Naive thymus-derived CD4-positive, alpha-beta T cell (primary cell): ENCODE measurements at places on chromosomes 7 and 10. TPM values are rescaled to one million over a fixed set of nuclear protein-coding genes. Genes with fewer than 3 reads are reported as not detected.
A peak's percentile ranks its signal among the peaks of the same experiment; 100 is the strongest.

Gene PURB
- 1.7 TPM for polyA plus RNA-seq

- no peak for DNase-seq
Observed at GRCh38 chr10:8873310-8873709, 818.8 kb downstream of the GATA3 start.

DNA sequence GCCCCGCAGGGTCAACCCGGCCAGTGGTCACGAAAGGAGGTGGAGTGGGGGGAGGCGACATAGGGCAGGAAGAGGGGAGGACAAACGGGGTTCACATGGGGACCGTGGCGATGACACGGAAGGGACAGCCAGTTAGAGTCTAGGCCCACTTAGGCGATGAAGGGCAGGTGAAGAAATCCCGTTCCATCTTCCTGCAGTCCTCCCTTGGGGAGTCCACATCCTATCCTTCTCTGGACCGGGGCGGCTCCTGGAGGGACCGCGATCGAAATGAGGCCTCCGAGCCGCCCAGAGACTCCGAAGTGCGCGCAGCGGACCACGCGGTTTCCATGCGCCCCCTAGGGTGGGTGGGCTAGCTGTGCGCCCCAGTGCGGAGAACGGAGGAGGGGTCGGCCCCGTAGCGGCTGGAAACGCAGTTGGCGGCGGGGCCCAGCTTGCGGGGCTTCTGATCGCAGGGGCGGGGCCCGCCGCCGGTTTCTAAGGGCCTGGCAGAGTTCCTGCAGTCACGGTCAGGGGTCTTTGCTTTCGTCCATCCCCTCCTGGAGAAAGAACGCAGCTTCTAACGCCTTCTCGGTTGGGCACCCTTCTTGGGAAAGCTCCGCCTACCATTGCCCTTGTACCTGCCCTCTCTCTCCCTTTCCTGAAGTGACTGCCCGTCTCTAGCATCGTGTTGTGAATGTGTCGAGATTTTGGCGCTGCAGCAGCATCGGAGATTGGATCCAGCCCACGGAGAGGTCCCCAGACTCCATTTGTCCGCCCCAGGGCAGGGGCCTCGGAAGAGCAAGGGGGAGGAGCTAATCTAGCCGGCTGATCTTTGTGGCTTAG lies 17.9 kb upstream of the TMEM225B start:
- DNase-seq: peak; percentile 56

GRCh38 chr7:15508258-15508657 lies 53.6 kb downstream of the AGMO start:
- DNase-seq: no peak

Gene ZNF365
- polyA plus RNA-seq: not detected

Gene SPAG6
- polyA plus RNA-seq: not detected

- DNase-seq: no peak
Observed at GRCh38 chr7:74059681-74060588, 23.7 kb upstream of the LIMK1 start.

Gene C7orf33
- not detected for polyA plus RNA-seq

DNA sequence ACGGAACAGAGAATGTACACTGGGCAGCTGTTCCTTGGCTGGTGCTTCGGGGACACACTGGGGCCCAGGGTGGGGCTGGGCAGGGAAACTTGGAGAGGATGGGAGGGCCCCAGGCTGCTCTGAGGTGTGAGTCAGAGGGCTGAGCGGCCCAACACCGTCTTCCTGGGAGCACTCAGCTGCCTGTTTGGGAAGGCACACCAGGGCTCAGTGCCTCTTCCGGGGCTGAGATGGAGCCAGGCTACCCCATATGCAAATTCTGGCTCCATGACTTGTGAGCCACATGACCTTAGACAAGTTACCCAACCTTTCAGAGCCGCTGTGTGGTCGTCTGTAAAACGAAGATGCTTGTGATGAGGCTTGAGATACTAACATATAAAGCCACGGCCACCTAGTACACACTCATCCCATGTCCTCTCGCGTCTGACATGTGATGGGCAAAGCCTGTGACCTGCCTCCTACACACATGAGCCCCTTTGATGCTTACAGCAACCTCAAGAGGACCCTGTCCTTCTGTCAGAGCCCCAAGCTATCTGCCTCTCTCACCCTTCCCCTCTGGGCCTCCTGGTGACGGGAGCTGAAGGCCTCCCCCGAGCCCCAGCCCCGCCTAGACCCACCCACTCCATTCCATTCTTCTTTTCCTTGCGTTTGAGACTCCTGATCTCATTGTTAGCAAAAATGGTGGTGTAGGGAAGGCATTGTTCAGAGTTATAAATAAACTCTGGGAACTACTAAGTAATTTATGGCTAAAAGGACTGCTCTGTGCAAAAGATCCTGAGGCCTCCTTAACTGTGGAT lies 26.1 kb downstream of the KLRG2 start:
- DNase-seq: no peak

GRCh38 chr7:2983586-2983985 lies 60.1 kb downstream of the CARD11 start:
- no peak for DNase-seq

- no peak for DNase-seq
Observed at GRCh38 chr10:72009051-72009424, 44.8 kb downstream of the CHST3 start.

DNA sequence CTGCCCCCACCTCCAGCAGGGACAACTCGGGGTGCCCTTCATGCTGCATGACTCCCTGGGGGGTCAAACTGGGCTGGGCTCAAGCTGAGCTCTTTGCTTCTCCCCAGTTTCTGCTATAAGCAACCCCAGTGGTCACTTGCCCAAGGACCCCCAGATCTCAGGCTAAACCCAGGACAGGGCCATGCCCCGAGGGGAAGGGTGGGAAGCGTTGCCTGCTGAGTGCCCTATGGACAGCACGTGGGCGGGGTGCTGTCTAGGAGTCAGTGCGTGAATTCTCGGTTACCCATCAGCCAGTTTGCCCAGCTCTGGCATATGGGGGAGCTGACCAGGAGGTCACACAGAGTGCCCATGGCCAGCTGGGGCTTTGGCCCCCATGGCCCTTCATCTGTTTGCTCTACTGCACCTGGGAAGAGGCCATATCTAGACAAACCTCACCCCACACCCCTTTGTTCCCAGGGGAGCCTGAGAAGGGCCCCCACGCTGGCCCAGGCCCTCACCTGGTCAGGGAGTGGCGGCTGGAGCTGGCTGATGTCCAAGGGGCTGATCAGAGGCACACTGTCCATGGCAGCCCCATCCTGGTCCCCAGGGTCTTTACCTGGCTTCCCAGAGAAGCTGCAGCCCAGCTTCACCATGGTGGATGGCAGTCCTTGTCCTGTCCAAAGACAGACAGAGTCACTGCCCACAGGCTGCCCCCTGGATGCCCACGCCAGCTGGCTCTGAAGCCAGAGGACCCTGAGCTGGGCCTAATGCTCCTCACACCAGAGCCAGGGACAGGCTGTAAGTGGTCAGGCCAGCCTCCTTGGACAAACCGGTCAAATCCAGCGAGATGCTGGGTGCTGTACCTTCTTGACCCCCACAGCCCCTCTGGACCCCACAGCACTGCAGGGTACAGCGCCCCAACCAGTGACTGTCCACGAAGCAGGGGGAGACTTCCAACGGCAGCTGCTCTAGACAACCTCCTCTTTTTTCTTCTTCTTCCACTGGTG lies 8.0 kb downstream of the CALY start:
- no peak for DNase-seq

DNA sequence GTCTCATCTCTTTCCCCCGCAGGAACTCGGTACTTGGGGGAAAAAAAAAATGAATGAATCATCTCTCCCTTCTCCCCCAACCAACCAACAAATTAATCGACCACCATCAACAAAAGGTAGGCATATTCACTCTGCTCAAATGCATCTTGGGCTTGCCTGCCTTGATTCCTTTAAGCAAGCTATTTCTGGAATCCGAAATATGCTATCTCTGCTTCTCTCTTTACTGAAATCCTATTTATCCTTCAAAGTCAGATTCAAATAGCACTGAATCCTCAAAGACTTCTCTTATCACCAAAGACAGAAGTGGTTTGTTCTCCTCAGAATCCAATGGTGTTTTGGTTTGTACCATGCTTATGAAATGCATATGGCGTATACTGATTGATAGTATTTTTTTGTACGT lies 49.6 kb upstream of the TPK1 start:
- no peak for DNase-seq

Gene NPY4R2
- not detected for polyA plus RNA-seq

GRCh38 chr7:51118628-51119027 lies 198.0 kb downstream of the COBL start:
- DNase-seq: no peak

- DNase-seq: no peak
Observed at GRCh38 chr7:12731775-12732174, 44.3 kb downstream of the ARL4A start.

- DNase-seq: no peak
Observed at GRCh38 chr10:34116220-34116641, 698.9 kb downstream of the PARD3 start.

GRCh38 chr7:106048706-106049020 lies 63.4 kb downstream of the SYPL1 start:
- no peak for DNase-seq

DNA sequence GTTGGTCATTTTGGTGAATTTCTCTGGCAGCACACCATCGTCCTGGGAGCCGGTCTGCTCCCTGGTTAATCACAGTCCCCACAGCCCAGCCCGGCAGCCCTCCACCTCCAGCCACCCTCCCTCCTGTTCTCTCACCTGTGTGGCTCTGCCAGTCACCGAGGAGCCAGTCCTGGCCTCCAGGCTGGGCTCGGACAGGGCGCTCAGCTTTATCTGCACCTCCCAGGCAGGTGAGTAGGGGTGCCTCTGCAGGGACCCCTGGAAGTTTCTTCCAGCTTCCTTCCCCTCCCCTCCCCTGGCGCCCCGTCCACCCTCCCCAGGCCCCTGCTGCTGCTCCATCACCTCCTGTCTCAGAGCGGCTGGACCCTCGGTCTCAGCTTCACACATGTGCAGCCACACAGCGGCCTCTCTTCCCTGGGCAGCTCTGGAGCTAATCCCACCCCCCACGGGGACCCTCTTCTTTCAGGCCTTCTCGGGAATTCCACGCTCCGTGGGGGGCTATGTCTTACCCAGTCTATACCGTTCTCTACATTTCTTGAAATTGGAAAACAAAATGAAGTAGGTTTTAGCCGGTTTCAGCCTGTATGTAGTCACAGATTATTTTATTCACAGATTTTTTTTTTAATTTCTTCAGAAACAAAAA lies 213.9 kb upstream of the PPP2R2D start:
- DNase-seq: no peak

DNA sequence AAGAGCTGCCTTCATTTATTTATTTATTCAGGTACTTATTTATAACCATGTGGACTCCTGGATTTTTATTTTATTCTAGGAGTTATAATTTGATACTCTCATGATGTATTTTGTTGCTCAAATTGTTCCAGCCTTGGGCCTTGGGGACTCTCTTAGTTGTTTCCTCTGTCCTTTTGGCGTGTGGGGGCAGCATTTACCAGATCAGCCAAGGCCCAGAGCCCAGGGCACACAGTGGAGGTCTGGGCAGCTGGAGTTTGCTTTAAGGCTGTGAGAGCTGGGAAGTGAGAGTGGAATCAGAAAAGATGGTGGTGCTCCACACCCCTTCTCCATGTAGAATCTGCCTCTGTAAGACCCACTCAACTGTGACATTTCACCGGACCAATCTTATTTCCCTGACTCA lies 398.9 kb downstream of the RPS24 start:
- DNase-seq: no peak

DNA sequence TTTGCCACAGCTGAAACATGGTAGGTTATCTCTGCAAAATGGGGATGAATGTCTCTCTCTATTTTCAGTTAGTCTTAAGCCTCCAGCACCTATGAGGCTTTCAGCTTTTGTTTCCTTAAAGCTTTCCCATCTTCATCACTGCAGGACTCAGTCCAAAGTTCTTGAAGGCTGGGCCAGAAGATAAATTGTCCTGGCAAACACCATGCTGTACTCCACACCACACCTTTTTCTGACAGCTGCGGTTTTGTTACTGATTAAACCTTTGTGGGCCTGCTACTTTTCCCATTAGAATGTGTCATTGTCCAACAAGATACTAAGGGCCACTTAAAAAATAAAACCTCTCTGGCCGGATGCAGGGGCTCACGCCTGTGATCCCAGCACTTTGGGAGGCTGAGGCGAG lies 87.2 kb upstream of the A1CF start:
- DNase-seq: no peak

Gene LIPF
- polyA plus RNA-seq: not detected

DNA sequence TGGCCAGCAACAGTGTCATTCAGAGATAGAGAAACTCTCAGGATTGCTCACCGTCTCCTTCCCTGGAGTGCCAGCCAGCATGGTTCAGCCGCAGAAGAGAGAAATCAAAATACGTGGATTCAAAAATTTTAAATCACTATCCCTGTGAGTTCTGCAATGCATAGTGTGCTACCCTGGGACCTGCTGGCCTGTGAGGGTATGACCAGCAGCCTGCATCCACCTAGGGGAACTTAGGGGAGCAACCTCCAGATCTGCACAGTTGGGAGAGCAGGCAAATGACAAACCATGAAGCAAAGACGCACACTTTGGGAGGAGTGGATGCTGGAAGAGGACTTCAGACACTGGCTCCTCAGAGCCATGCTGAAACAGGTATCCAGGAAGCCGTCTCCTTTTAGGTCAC lies 639.3 kb downstream of the TNS3 start:
- no peak for DNase-seq

DNA sequence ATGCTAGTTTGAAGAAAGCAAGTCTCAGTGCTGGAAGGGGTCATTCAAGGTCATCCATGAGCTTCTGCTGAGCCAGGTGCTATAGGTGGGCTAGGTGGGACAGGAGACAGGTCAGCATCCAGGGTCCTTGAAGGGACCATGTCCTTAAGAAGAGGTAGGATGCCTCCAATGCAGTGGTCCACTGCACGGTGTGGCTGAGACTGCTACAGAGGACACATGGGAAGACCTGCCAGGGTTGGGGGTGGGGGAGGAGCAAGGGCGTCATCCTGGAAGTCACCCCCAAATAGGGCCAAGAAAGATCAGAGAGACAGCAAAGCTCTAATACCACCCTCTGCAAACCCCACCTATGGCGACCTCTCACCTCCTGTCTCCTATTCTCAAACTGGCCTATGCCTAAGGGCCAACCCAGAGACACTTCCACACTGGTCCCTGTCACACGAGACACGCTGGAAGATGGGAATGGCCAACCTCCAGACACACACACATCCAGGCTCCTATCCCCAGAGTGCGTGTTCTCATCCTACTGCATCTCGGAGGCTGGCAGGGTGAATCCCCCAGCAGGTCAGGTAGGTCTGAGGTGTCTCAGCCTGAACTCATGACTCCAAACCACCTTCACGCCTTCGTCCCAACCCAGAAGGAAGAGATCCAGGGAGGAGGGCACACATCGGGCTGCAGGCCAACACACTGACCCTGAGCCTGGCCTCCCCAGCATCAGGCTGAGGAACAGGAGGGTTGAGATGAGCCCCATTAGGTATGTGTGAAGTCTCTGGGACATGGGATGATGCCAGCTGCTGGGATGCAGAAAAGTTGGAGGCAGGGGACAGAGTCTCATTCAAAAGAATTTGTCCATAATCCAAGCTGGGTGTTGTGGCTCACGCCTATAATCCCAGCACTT lies 5.6 kb upstream of the PPP1R35 start:
- no peak for DNase-seq

Gene DRGX
- polyA plus RNA-seq: not detected

Gene DYDC1
- not detected for polyA plus RNA-seq
